ENCODE measurements at places on chromosomes 4 and X.

DNA sequence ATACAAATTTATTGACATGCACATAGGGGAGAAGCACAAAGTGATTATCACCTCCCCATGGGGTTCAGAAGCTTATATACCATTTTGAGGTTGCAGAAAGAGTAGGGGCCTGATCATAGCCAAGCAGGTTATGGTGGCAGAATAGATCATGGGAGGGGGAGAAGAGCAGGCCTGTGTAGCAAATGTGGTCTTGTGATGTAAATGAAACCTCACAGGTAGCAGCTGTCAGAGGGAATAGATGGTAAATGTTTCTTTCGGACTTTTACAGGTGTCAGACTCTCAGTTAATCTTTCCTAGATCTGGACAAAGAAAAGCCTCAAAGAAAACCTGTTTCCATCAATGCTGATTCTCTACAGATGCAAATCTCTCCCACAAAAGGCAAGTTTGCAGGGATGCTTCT, 84.4 kb downstream of the CFAP299 start:
- no peak for DNase-seq

GRCh38 chr4:52099860-52100461, 48.9 kb downstream of the SPATA18 start:
- no peak for DNase-seq

GRCh38 chr4:26827798-26828197, 32.8 kb upstream of the STIM2 start:
- DNase-seq = no peak

- peak; percentile 39 for DNase-seq
Measured at GRCh38 chrX:153925739-153926551, at the start of gene ARHGAP4. ARHGAP4 (minus strand) TSS chrX:153926264; CDS start chrX:153926202, 62 bp downstream.

DNA sequence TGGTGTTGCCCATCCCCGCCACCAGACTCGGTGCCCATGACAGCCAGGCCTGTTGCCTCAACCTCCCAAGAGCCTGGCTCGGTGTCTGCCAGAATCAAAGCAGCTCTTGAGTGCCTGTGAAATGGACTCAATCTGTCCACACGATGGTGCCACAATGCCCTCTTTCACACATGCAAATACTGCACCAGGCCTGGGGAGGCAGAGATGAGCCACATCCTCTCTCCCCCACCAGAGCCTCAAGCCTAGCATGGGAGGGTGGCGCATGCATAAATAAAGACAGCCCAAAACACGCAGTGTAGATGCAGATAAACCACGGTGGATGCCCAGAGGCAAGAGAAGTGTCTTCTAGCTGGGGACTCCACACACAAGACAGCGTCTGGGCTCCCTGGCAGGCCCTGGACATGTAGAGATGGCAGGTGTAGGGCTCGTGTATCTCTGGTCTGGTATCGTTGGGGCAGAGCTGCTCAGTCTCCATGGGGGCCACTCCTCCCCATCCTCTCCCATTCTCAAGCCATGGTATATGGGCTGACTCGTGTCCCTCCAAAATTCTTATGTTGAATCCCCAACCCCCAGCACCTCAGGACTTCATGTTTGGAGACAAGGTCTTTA, 65.6 kb downstream of the JAKMIP1 start:
- peak; percentile 56 for DNase-seq

DNA sequence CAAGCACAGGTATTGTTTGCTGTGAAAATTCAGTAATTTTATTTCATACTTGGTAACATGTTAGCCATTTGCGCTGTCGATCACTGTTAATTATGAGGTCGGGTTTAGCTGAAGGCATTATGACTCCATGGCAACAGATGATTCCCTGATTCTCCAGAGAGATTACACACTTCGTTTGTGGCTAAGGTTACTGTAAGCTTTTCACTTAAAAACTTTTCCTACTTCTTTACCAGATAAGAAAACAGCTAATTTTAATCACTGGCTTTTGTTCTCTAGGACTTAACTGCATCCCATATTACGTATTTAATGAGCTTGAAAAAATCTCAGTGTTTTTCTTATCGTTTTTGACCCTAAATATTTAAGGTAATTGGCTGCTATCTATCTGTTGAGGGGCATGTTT, 2.1 kb downstream of the GSTCD start:
- DNase-seq = no peak

- DNase-seq = no peak
Measured at GRCh38 chrX:101411984-101412383, 4.0 kb downstream of the HNRNPH2 start.

GRCh38 chrX:8201896-8202331, 30.8 kb upstream of the VCX2 start:
- DNase-seq = no peak

GRCh38 chrX:51893931-51894696, 691 bp downstream of the MAGED1 start:
- no peak for DNase-seq

GRCh38 chr4:74038425-74039314, at the start of gene CXCL3:
CXCL3 (minus strand) TSS chr4:74038689; CDS start chr4:74038611, 78 bp downstream.
- DNase-seq = no peak

DNA sequence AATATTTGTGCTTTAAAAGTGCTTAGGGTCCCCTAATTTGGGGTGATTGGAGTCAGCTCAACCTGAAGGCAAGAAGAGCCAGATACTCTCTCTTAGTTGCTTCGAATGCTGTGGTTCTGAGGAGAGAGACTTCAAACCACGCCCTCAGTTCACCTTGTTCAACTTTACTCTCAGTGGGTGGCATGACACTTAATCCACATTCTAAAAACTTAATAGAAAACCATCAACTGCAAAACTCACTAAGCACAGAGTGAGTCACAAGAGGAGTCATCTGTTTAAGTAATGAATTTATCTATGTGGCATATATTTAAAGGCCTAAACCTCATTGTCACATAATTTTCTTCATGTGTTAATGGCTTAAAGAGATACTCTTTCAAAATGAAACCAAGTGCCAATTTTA, 99.5 kb upstream of the SLC4A4 start:
- no peak for DNase-seq

- DNase-seq = no peak
Measured at GRCh38 chr4:144808034-144808433, 162.1 kb downstream of the HHIP start.

DNA sequence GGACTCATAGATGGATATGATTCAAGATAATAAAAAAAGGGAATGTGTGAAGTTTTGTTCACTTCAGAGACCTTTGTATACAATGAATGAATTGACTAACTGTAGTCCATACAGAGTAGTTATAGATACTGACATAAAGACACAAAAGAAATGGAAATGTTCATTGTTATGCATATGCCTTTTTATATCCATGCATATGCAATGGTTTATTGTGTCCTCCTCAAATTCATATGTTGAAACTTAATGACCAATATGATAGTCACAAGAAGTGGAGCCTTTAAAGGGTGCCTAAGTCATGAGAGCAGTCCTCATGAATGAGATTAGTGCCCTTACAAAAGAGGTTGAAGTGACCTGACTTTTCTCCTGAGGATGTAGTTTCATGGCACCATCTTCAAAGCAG, 467.5 kb upstream of the NDST4 start:
- DNase-seq = no peak

GRCh38 chr4:137707626-137708025, 175.3 kb upstream of the PCDH18 start:
- DNase-seq = no peak

DNA sequence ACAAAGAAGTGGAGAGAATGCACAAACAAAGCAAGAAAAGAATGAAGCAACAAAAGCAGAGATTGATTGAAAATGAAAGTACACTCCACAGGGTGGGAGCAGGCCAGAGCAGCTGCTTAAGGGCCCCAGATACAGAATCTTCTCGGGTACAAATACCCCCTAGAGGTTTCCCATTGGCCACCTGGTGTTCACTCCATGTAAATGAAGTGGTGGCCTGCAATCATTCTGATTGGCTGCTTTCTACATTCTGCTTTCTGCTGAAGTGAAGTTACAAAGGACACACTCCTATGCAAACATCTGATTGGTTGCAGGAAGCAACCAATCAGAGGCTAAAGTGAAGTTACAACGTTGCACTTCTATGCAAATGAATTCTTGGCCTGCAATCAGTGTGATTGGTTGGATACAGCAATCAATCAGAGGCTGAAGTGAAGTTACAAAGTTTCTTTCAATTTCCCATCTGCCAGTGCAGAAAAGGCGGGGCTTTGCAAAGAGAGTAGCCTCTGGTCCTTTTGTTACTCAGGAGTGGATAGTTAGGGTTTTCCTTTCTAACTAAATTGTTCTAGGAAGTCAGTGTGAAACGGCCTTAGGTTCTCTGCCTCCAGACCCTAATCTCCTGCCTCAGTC, 19.0 kb upstream of the GPC4 start:
- no peak for DNase-seq

GRCh38 chrX:20378233-20378920, 111.7 kb upstream of the RPS6KA3 start:
- DNase-seq = peak; percentile 5

DNA sequence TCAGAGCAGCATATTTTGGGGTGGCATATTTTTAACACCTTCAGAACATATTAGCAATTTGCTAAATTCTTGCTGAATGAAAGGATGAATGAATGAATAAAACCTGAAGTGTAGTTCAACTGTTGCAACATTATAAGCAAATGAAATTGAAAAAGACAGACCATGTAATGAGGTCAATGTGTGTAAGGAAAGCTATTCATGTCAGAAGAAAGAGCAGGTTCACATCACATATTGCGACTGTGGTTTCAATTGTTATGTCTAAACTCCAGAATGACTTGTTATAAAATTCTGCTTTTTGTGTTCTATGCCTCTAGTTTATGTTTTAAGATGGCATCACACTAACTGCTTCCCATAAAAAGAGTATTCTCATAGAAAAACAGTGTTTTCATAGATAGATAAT, 32.9 kb upstream of the DSPP start:
- DNase-seq = no peak

DNA sequence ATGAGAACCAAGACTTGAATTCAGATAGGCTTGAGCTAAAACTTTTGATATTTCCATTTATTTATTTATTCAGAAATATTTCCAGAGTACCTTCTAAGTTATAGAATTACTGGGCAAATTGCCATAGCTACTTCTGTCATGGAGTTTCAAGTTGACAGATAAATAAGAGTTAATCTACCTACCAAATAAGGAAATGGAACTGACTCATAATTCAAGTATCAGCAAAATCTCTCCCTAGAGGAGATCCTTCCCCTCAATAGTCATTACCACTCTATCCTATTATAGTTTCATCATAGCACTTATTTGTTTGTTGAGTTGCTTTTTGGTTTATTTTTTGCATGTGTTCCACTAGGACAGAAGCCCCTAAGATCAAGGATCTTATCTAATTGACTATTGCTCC, 48.8 kb upstream of the CCSER1 start:
- no peak for DNase-seq

GRCh38 chr4:153595894-153596601, 88.0 kb upstream of the TLR2 start:
- no peak for DNase-seq
